ENCODE measurements at places on chromosomes 16 and 17.

GRCh38 chr17:50797135-50797810 lies 30.0 kb upstream of the ANKRD40CL start:
- H3K4me1 ChIP-seq, result no peaks in the 10 kb centered on the region
- H3K27me3 ChIP-seq, result no peaks in the 10 kb centered on the region
- no peak overlapping the region for H3K27ac ChIP-seq
- H3K4me3 ChIP-seq, result no peak overlapping the region
- no peaks in the 10 kb centered on the region for H3K36me3 ChIP-seq

DNA sequence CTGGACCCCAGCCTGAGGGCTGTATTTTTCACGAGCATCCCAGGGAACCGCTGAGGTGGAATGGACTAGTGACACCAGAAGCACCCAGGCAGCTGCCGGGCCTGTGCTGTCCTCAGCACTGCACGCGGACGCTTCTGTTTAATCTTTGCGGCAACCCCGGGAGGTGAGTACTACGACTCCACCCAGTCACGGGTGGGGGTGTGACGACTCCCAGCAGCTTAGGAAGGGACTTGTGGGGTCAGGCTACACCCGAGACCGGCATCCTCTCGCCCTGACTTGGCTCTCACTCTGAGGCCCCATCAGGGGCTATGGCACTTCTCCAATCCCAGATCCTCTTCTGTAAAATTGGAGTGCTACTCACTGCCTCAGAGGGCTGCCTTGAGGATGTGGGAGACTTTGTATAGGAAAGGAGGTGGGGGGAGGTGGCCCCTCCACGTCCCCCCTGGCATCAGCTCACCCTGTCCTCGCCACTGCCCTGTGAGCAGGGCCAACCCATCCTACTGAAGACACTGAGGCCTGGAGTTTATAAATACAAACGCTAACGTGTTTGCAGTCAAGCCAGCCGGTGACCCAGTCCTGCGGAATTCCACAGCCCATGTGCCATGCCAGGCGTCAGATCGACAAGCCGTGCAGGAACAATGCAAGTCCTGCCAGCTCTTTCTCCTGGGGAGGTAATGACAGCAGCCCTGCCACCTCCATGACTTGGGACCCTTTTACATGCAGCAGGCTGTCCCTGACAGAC lies 44.4 kb downstream of the PPL start:
- no peak for DNase-seq
- no peaks in the 10 kb centered on the region for H3K4me1 ChIP-seq
- no peaks in the 10 kb centered on the region for H3K27me3 ChIP-seq
- no peak overlapping the region for H3K4me3 ChIP-seq

- H3K27me3 ChIP-seq, result no peaks in the 10 kb centered on the region
- peak; percentile 24 for DNase-seq
- peak overlapping the region; percentile 11 for H3K27ac ChIP-seq
- H3K4me3 ChIP-seq, result no peak overlapping the region
- H3K4me1 ChIP-seq, result no peaks in the 10 kb centered on the region
Observed at GRCh38 chr17:64739316-64740058, 77.4 kb upstream of the SMURF2 start.

- no peak overlapping the region for H3K4me3 ChIP-seq
- H3K27me3 ChIP-seq, result no peaks in the 10 kb centered on the region
- peaks cover 26% of the 10 kb centered on the region for H3K4me1 ChIP-seq
- no peaks in the 10 kb centered on the region for H3K36me3 ChIP-seq
- no peak overlapping the region for H3K27ac ChIP-seq
Observed at GRCh38 chr17:17548044-17548443, 43.5 kb downstream of the PEMT start.

GRCh38 chr16:75317532-75317931 lies 66.1 kb upstream of the BCAR1 start:
- H3K4me3 ChIP-seq, result no peak overlapping the region
- no peak for DNase-seq
- no peaks in the 10 kb centered on the region for H3K4me1 ChIP-seq
- H3K36me3 ChIP-seq, result no peaks in the 10 kb centered on the region

DNA sequence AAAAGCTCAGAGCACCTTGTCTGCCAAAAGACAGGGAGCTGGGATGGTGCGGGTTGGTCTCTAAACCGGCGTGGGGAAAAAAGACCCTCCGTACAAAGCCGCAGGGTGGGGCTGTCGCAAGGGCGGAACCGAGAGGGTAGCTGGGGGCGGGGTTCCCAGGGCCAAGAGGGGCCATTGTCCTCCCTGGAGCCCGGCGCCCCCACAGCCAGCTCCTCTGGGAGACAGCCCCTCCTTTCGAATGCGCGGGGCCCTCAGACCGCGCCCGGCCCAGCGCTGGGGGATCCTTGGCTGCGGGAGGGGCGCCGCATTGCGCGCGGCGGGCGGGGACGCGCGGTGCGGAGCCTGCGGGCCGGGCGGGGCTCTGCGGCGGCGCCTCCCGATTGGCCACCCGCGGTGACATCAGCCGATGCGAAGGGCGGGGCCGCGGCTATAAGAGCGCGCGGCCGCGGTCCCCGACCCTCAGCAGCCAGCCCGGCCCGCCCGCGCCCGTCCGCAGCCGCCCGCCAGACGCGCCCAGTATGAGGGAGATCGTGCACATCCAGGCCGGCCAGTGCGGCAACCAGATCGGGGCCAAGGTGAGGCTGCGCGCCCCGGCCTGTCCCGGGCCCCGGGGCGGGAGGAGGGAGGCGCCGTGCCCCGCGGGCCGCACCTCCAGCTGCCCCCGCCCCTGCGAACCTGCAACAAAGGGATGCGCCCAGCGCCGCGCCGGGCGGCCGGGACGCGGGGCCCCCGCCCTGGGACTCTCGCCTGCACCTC lies at the start of gene TUBB3:
Gene TUBB3 (plus strand): TSS at position 459 of the 756 bp plus-strand sequence. CDS start 60 bp downstream, at position 519.
- H3K27me3 ChIP-seq, result peaks cover 64% of the 10 kb centered on the region
- DNase-seq, result no peak

DNA sequence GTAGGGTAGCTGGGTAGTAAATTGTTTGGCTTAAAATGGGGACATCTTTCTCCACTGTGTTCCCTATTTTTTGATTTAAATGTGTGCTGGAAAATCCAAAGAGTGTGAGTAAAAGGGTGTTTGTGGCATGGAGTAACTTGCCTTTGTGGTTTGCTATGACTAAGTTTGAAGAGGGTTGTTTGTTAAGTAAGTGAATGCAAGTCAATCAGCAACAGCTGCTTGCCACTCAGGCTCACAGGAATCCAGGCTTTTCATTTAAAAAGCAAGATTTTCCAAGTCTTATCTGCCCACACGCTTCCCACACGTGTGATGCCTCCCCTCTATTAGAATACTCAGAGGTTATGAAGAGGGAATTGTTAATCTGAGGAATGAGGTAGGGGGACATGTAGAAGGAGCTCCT lies 847.7 kb upstream of the RBFOX1 start:
- no peaks in the 10 kb centered on the region for H3K36me3 ChIP-seq
- no peak overlapping the region for H3K4me3 ChIP-seq
- H3K27ac ChIP-seq, result no peak overlapping the region

All from gastrocnemius medialis (tissue), 4 donors.